Naive thymus-derived CD8-positive, alpha-beta T cell (primary cell): ENCODE measurements at places on chromosomes 5 and 9. TPM values are rescaled to one million over a fixed set of nuclear protein-coding genes. Genes with fewer than 3 reads are reported as not detected.

GRCh38 chr9:6877671-6878161, 119.9 kb downstream of the KDM4C start:
- DNase-seq: no peak
- no peak overlapping the region for H3K27ac ChIP-seq
- peaks cover 60% of the 10 kb centered on the region for H3K4me1 ChIP-seq
- no peak overlapping the region for H3K4me3 ChIP-seq

The UGT3A1 gene
- not detected for total RNA-seq

DNA sequence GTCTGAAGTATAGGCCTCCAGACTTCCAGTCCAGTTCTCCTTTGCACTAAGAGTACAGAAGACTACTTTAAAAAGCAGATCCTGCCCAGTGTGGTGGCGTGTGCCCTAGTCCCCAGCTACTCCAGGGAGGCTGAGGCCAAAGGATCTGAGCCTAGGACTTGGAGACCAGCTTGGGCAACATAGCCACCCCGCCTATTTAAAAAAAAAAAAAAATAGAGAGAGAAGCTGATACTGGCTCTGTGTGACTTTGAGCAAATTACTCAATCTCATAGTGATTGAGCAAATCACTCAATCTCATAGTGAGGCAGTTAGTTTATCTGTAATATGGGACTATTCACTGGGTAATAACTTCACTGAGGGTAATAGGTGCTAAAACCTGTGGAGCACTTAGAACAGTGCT, 43.6 kb upstream of the KDM4C start:
- no peak overlapping the region for H3K27ac ChIP-seq
- H3K4me3 ChIP-seq: no peak overlapping the region
- H3K27me3 ChIP-seq: no peaks in the 10 kb centered on the region
- peaks cover 6% of the 10 kb centered on the region for H3K4me1 ChIP-seq
- no peaks in the 10 kb centered on the region for H3K36me3 ChIP-seq

The FAM221B gene
- total RNA-seq: not detected

GRCh38 chr5:157172403-157172802, 6.3 kb upstream of the GARIN3 start:
- peaks cover 55% of the 10 kb centered on the region for H3K4me1 ChIP-seq
- no peaks in the 10 kb centered on the region for H3K27me3 ChIP-seq
- peak overlapping the region; percentile 70 for H3K4me3 ChIP-seq
- DNase-seq: peak; percentile 73
- H3K36me3 ChIP-seq: no peaks in the 10 kb centered on the region

DNA sequence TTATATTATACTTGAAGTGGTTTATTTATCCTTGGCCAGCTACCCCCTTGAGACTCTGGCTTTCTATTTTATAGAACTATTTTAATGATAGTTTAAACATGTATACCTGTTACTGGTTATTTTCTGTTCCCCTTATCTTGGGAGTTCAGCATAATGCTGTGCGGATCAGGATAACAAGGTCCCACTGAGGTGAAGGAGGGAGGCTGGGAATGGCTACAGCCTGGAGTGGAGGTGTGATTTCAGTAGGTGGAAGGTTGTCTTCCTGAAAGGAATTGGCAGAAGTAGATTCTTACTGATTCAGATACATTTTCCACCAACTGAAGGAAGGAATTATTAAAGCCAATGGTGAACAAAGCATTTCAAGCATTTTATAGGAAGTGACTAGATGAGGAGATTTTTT, 38.9 kb downstream of the PAM start:
- no peak overlapping the region for H3K27ac ChIP-seq
- no peak overlapping the region for H3K4me3 ChIP-seq

GRCh38 chr9:126860757-126861466, 473 bp downstream of the ZBTB34 start:
- DNase-seq: peak; percentile 19
- peak overlapping the region; percentile 90 for H3K4me3 ChIP-seq
- H3K27ac ChIP-seq: peak overlapping the region; percentile 86
- no peaks in the 10 kb centered on the region for H3K27me3 ChIP-seq

GRCh38 chr9:100099722-100100042, 639 bp downstream of the INVS start:
- peak overlapping the region; percentile 100 for H3K27ac ChIP-seq
- no peaks in the 10 kb centered on the region for H3K27me3 ChIP-seq
- no peak for DNase-seq
- peaks cover 46% of the 10 kb centered on the region for H3K4me1 ChIP-seq
- no peaks in the 10 kb centered on the region for H3K36me3 ChIP-seq

DNA sequence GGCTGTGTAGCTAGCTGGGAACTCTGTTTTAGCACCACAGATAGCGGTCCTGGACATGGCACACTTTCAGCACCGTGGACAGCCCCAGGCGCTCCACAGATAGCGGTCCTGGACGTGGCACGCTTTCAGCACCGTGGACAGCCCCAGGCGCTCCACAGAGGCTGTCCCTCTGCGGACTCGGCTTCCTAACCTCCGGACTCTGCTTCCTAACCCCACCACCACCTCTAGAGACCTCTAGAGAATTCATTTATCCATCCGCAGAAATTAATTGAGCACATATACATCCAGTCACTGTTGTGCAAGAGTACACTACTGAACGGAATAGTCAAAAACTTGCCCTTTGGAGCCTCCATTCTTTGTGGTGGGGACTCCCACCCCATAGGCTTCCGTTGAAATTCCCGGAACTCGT, 27.4 kb downstream of the UNC5A start:
- H3K4me1 ChIP-seq: no peaks in the 10 kb centered on the region
- no peaks in the 10 kb centered on the region for H3K36me3 ChIP-seq
- H3K4me3 ChIP-seq: no peak overlapping the region
- peak; percentile 72 for DNase-seq
- no peak overlapping the region for H3K27ac ChIP-seq

DNA sequence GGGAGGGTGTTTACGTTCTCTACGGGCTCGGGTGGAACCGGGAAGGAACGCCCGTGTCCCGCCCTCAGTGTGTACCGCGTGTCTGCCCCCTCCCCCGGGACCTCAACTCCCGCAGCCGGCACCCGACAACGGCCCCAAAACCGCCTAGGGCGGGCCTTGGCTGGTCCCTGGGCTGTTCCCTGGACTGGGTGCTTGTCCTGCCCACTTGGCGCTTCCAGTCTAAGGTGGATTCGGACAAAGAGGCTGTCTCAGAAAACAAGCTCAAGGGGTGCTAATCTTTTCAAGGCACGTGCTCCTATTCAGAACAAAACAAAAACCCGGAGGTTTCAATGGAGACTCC, 379 bp upstream of the CLK4 start:
- H3K27ac ChIP-seq: peak overlapping the region; percentile 80
- peak overlapping the region; percentile 71 for H3K4me3 ChIP-seq

GRCh38 chr9:36074870-36075532, 38.3 kb downstream of the RECK start:
- no peak overlapping the region for H3K4me3 ChIP-seq
- peaks cover 4% of the 10 kb centered on the region for H3K36me3 ChIP-seq
- no peaks in the 10 kb centered on the region for H3K27me3 ChIP-seq
- no peak for DNase-seq
- H3K27ac ChIP-seq: no peak overlapping the region

GRCh38 chr5:139642213-139642612, 5.9 kb upstream of the CXXC5 start:
- DNase-seq: no peak
- no peak overlapping the region for H3K4me3 ChIP-seq
- H3K27me3 ChIP-seq: no peaks in the 10 kb centered on the region
- peaks cover 12% of the 10 kb centered on the region for H3K4me1 ChIP-seq
- H3K27ac ChIP-seq: no peak overlapping the region

The TJP2 gene
- total RNA-seq: 4.2 TPM

The RANBP3L gene
- not detected for total RNA-seq
